ENCODE measurements at places on chromosomes 1 and 21. TPM values are rescaled to one million over a fixed set of nuclear protein-coding genes. Genes with fewer than 3 reads are reported as not detected.
A peak's percentile ranks its signal among the peaks of the same experiment; 100 is the strongest.

The VHLL gene
- total RNA-seq: not detected

The FAM131C gene
- not detected for total RNA-seq

The SPRR3 gene
- not detected for total RNA-seq

The MYOG gene
- not detected for total RNA-seq

The CROCC gene
- total RNA-seq: 49.4 TPM

The EXO5 gene
- 8.0 TPM for total RNA-seq

- no peak for DNase-seq
Observed at GRCh38 chr1:54160351-54160750, 7.6 kb upstream of the CDCP2 start.

- DNase-seq: peak; percentile 36
Observed at GRCh38 chr1:205800427-205800826, 12.6 kb downstream of the SLC41A1 start.

DNA sequence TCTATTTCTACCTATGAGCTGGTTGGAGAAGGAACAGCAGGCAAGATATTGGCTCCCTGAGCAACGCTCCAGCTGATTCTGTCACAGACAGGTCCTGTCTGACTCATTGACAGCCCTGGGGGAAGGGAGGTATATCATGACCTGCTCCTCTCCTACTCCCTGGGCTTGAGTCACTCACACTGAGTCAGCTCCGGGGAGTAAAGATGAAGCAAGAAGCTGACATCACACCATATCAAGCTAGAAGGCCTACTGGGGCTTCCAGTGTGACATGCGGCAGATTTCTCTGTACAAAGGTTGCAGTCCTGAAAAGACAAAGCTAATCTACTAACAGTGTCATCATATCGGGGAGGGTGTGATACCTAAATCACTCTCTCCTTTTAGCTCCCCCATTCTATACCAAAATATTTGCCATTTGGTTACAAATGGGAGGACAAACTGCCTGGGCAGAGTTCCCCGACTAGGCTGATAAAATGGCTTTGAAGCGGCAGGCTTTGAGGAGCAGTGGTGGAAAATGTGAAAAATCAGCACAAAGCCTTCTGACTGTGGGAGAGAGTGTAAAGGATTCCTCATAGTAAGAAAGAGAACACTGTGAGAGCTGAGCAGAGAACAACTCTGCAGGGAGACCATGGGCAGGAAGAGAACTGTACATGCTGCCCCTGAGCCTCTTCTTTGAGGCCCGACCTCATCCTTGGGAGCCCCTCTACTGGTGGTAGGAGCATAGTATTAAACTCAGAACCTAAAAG, 15.5 kb downstream of the PI4KB start:
- peak; percentile 71 for DNase-seq

GRCh38 chr1:66732407-66733166, 19.7 kb upstream of the DYNLT5 start:
- no peak for DNase-seq

DNA sequence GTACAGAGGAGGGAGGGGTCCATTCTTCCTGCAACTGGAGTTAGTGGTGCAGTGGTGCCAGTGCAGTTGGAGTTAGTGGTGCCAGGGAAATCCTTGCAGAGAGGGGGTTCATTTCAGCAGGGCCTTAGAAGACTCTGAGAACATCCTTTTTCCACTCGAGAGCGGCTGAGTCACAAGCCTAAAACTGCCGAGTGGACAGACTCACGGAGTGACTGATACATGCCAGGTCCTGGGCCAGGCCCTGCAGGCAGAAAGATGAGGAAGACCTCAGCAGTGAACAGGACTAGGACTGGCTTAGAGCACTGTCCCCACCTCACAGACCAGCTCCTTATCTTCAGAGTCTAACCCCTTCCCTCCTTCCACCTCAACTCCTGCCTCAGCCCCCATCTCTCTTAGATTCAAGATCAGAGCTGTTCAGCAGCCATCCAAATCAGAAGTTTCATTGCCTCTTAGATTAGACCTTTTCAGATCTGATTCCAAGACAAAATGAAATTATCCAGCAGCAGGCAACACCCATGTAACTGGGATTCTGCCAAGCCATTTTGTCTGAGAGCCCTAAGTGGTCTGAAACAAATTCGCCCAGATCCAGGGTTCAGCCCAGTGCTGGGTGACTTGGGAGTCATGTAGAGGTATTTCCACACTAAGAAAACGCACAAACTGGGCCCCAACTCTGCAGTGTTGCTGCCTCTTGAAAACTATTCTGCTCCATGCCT, 12.7 kb upstream of the IKBKE start:
- no peak for DNase-seq

DNA sequence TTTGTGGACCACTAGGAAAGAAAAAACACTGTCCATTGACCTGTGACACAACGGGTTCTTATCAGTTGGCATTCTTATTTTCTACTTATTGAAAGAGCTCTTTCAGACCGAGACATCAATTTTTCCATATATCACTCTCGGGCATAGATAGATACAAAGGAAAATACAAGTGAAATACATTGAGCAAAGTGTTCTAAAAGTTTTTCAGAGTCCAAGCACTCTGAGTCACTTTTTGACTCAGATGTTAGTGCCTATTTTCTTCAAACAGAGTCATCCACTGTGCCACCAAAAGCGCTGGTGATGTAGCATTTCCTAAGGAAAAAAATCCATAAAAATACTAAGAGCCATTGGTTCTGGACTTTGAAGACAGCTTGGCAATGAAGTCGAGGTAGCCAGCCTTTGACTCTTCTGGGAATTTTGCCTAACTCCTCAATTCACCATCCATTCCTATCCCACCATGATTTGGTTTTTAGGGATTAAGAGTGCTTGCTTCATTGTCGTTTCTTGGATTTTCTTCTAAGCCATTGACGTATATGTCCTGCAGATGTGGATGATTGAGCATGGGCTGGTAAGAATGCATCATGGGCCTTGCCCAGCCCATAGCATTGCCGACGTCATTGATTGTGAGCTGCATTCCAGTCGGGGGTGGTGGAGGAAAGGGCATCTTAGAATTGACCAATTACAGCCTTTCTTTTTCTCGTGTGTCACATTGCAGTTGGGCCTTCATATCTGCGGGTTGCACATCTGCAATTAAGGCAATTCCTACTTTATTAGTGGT, 10.6 kb downstream of the GALNT2 start:
- DNase-seq: no peak

DNA sequence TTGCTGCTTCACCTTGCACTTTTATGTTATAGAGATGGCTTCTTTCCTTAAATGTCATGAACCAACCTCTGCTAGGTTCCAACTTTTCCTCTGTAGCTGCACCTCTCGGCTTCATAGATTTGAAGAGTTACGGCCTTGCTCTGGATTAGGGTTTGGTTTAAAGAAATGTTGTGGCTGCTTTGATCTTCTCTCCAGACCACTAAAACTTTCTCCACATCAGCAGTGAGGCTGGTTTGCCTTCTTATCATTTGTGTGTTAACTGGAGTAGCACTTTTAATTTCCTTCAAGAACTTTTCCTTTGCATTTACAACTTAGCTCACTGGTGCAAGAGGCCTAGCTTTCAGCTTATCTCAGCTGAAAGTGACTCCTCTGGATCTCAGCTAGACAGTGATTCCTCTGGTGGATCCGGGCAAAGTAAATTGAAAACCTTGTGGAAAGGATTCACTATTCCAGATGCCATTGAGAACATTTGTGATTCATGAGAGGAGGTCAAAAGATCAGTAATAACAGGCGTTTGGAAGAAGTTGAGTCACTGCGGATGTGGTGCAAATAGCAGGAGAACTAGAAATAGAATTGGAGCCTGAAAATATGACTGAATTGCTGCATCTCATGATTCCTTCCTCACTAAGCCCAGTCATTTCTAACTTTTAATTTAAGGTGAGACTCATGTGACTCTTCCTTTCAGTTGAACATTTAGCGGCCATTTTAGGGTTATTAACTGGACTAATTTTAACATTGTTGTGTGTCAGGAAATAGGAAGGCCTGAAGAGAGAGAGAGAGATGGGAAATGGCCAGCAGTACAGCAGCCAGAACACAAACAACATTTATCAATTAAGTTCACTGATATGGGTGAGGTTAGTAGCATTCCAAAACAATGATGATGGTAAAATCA, 16.2 kb upstream of the RGS1 start:
- DNase-seq: no peak

- DNase-seq: no peak
Observed at GRCh38 chr1:40479156-40479555, 2.1 kb downstream of the ZFP69 start.

DNA sequence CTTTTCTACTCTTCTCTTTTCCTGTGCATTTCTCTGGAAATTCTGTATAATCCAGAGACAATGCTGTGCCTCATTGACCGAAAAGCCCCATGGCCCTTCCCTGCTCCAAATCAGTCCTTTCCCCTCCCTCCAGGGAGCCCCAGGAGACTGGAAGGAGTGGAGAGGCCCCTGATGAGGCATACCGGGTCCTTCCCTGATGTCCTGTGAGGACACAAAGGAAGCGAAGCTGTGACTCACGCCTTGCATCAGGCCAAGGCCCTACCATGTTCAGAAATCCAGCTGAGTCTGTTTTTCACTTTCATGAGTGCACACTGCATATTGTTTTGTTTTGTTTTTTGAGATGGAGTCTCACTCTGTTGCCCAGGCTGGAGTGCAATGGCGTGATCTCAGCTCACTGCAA, 38.7 kb upstream of the BECN2 start:
- no peak for DNase-seq

DNA sequence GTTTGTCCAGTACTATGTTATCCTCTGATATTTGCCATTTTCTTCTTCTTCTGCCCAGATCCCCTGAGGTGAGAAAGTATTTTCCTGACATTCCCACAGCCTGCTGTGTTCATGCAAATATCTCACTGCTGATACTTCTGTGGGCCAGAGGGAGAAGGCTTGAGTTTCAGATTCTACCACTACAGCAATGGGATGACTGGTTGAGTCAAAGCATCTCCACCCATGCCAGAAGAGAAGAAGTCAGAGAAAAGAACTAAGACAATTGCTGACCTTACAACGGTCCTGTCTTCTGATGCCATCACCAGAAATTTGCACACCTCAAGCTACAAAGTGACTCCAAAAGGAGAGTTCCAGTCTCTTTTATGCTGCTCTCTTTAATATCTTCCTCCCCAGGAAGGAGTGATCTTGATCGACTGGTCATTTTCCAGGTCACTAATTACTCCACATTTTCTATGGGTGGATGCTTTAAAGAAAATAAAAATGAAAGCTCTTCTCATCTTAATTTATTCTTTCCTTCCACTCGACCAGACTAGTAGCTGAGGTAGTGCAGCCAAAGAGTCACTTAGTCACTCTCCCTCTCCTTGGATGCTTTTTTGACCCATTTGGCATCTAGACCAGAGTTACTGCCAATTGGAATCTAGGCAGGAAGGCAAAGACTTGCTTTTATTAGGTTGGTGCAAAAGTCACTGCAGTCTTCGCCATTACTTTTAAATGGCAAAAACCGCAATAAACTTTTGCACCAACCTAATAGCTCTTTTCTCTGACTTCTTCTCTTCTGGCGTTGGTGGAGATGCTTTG, 195.1 kb downstream of the PTPRC start:
- no peak for DNase-seq
